ENCODE measurements at places on chromosomes 5 and 9.

DNA sequence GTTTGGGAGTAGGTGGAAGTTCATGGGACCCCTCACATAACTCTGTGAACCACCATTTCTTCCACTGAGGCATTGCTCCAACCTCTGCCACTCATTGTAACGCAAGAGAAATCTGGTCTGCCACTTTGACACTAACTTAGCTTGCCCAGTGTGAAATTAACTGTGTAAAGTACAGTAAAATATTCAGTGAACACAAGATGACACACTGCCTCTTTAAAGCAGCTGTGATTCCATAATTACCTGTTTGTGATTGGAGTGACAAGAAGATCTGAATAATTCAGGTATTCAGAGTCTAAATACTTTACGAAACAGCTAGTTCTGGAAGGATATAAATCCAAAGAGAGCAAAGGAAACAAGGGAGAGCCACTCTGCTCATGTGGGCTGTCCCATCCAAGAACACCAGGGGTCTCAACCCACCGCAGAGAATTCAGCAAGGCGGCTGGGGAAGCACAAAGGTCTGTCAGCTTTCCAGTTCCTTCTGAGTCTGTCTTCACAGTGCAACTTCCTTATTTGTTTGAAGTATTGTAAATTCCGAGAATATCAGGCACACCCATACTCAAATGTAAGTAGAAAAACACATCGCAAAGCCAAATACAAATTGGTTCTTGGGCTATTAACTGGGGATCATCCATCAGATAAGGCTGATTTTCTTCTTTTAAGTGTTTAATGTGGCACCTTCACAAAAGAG lies 86.9 kb downstream of the GNAQ start:
- peak; percentile 86 for DNase-seq

DNA sequence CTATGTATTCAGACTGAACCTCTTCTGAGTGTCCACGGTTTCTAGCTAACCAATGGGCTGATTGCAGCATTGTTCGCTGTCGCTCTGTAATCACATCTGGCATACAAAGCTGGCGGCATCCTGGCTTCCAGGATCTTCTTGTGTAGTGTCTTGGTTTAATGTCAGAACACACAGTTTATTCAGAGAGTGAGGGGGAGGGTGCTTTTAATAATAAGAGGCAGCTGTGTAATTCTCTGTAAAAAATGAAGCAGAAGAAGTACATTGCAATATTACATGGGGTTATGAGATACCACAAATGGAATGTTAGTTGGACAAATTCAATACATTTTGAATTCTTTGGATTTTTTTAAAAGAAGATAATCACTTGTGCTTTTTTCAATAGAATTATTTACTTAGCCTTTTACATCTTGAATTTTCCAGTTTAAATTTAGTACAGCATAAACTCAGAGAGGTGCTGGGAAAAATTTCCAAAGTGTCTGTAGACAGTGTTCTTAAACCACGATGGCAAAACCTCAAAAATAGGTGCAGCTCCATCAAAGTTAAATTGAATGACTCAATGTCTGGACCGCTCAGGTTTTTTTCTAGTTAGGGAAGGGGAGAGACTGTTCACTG lies 206.0 kb downstream of the PCSK1 start:
- DNase-seq = no peak

DNA sequence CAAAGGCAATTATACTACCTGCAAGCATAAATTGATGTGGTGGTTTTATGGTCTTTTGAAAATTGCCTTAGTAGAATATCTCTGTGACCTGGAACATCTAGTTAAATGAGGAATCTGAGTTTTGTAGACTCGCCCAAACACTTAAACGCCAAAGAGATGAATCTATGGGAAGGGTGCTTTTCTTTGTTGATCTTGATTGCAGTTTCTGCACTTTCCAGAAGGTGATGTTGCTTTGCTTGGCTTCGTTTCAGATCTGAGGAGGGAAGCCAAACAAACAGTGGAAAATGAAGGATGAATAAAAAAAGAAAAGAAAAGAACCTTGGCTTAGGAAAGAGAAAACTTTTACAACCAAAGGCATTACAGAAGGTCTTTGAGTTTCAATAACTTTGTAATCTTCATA lies 1021.2 kb downstream of the NR2F1-AS1 start:
- DNase-seq = no peak

DNA sequence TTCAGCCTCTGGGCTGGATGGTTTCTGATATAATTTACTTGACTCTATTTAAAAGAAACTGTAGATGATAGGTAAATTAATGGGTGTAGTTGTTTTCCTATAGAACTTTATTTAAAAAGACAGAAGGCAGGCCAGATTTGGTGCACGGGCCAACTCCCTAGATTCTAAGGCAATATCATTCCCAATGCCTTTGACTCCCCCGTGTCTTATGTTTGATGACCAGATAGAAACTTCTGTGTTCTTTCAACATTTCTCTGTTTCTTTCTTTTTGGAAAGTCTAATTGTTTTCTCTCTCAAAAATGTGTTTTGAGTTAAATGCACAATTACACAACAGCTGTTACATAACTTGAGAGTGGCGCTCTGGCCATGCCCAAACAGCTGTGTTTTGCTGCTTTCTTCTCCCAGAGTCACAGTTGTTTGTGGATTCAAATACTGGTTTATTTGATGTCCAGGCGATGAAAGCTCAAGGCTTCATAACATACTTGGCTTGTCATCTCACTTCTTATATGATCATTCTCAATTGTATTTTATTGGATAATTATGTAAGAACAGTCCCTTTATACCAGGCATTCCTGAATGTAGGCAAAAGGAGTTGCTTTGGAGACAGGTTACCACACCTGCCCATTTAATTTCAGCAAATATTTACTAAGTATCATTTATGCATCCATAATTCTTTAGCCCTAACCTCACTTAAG lies 1.7 kb upstream of the ALDH1A1 start:
- DNase-seq = peak; percentile 52

- DNase-seq = peak; percentile 95
These were observed 8.8 kb downstream of the PRXL2C start for GRCh38 chr9:96646081-96646991.

- DNase-seq = no peak
These were observed 35.0 kb upstream of the PCSK5 start for GRCh38 chr9:75855509-75855908.

- no peak for DNase-seq
These were observed 337.8 kb downstream of the GADD45G start for GRCh38 chr9:89942643-89943042.

GRCh38 chr5:60092671-60093422 lies 199.3 kb upstream of the PDE4D start:
- no peak for DNase-seq

DNA sequence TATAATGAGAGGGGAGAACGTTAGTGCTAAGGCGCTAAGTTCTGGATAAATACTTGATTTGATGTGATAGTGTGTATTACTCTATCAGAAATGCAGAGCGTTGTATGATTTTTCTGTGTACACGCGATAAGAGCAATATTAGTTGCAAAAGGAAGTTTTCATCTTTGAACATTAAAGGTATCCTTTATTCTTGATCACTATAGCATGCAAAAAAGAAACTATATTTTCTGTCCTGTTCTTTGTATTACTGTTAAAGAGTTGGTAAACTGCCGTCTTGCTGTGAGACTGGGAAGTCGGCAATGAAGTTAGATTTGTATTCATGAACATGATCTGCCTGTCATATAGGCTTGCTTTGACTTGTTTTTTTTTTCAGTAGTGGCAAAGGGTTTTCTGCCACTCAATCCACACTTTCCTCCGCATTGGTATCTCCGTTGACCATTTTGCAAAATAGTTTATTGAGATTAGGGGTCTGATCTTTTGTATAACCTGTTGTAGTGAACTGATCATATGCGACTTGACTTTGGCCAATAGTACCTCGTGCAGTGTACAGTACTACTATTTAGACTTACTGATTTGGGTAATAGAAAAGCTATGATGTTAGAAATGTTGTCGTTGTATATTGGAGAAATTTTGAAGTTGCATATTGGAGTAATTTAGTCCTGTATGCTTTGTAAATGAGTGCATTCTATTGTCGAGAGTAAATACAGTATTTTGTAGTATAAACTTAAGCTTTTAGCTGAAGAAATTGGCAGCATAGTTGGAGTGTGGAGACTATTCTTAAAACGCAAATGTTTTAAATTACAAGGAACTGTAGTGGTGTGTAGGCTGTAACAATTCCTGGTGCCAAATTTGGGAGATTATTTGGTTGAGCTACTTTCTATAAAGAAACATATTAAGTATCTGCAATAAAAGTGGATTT lies 1.7 kb downstream of the DENND4C start:
- no peak for DNase-seq

GRCh38 chr5:65482296-65482735 lies 596 bp upstream of the ADAMTS6 start:
- peak; percentile 13 for DNase-seq

GRCh38 chr5:77876862-77877502 lies 100.8 kb upstream of the TBCA start:
- DNase-seq = peak; percentile 56

DNA sequence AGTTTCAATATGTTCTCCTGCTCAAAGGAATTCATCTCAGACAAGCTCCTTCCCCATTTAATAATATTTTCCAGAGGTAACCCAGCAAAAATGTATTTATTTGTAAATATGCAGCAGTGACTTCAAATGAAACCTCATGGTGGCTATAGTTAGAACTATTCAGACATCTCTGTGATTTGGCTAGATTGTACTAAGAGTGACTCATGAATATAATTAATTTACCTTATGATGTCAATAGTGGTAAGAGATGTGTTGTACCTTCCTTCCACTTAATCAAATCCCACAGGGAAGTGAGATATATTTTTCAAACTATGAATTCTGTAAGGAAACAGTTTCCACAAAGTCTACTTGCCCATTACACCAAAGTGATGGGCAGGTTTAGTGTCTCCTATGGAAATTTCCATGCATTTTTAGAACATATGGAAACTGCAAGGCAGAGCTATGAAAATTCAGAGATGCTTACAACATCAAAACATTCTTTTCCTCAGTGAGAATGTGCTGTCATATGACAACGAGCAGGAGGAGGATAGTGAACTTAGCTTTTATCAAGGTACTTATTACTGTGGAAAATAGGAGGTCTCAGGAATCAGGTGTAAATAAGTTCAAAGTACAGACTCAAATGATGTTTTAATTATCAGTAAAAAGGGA lies 34.0 kb upstream of the SPDL1 start:
- DNase-seq = no peak

DNA sequence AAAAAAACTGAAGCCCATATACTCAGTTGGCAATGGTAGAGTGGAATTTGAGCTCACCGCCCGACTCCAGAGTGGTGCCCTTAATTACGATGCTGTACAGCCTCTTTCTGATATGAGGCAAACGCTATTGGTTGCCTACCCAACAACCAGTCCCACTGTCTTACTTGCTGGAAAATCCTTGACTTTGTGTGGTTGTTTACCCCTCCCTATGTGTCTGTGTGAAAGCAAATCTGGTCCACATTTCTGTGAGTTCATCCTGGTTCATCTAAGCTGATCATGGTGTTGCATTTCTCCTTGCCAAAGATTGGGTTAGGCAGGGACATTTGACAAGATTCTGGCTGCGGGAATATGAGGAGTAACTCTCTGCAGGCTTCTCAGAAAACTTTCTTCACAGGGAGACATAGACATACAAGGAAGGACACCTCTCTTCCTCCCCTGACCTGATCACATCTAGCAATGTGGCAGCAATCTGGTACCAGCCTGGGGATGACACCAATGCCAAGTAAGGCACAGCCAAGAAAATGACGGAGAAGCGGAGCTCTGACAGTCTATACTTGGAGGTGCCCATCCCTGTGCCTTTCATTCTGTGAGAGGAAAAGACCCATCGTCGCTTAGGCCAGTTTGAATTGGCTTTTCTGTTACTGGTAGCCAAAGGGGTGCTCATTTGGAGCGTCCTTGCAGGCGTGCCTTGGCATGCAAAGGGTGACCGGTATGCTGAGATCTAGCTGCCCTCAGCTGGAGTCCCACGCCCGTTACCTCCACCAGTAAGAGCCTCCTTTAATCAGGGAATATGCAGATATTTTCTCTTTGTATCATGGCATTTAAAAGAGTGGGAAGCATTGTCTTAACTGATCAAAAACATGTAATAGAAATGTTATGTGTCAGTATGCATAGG lies 124.3 kb downstream of the AOPEP start:
- DNase-seq = no peak

GRCh38 chr5:37804401-37804800 lies 35.4 kb downstream of the GDNF start:
- DNase-seq = no peak

GRCh38 chr5:165477546-165477945 lies 1972.1 kb downstream of the MAT2B start:
- DNase-seq = no peak

GRCh38 chr5:180799194-180799593 lies 3.4 kb downstream of the MGAT1 start:
- DNase-seq = no peak

GRCh38 chr9:86794391-86795046 lies 152.8 kb downstream of the GAS1 start:
- DNase-seq = no peak

DNA sequence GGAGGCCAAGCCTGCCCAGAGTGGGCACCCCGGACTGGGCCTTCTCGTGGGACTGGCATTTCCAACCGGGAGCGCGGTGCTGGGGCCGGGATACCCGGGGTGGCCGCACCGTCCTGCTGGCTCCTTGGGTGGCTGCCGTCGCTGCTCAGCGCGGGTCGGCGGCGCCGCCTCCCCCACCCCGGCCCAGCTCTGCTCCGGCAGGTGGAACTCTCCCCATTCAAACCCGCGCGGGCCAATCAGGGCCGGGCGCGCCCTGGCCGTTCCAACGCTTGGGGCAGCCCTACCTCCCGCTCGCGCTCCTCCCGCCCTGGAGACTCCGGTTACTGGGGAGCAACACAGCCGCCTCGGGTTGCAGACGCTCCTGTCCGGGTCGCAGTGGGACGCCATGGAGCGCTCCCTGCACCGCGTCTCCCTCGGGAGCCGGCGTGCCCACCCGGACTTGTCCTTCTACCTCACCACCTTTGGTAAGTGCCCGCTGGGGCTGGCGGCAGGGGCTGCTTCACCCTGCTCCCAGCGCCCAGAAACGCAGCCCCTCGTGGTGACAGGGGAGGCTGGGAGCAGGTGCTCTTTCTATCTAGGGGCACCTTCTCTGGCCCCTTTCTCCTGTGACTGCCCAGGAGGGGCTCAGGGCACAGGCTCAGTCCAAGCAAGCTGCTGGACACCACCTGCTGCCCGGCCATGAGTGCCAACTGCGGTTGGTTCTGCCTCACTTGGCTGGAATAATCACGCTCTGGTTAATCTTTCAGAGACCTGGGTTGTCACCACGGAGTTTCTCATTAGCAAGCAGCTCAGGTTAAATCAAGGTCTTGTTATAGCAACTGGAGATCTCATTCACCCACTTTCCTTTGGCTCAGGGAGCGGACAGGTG lies at the start of gene RGS3:
Gene RGS3, plus strand, starts transcription at position 310 of the 868 bp plus-strand sequence. Its CDS starts 76 bp downstream, at position 386.
- no peak for DNase-seq

Data from inflammatory macrophage (primary cell).